ENCODE measurements at places on chromosomes 3 and 15.

DNA sequence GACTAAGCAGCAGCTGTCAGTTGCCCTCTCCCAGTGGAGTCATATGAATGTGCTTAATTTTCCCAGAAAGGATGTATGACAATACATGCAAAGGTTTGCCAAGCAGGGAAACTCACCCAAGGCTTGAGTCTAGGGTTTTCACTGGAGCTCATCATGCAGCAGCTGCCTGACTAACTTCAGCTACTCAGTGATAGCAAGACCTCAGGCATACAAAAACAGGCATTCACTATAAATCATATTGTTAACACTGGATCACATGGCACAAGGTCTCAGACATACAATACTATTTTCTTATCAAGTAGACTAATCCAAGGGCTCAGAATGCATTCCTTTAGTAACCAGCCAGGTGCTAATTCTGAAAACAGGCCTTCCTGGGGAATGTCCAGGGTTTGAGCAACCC lies 85.0 kb upstream of the STAC start:
- H3K27me3 ChIP-seq, result no peaks in the 10 kb centered on the region
- no peaks in the 10 kb centered on the region for H3K36me3 ChIP-seq
- no peaks in the 10 kb centered on the region for H3K4me1 ChIP-seq
- no peak overlapping the region for H3K4me3 ChIP-seq

DNA sequence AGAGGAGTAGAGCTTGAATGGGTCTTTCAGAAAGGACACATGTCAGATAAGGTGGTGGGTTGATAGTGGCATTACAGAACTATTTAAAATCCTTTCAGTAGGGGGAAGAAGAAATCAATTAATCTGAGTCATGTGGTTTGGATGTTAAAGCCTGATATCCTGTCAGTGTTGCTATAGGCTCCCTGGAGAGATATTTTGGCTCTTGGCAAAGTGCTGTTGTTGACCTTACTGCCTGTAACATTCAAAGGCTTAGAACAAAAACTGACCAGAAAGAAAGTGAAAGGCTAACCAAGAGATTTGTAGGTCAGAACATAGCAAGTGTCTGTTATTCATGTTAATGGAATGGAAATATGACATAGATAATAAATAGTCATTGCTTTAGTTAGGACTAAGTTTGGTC lies 552.9 kb downstream of the DIPK2A start:
- DNase-seq, result no peak
- no peaks in the 10 kb centered on the region for H3K36me3 ChIP-seq
- H3K27me3 ChIP-seq, result no peaks in the 10 kb centered on the region
- H3K27ac ChIP-seq, result no peak overlapping the region

DNA sequence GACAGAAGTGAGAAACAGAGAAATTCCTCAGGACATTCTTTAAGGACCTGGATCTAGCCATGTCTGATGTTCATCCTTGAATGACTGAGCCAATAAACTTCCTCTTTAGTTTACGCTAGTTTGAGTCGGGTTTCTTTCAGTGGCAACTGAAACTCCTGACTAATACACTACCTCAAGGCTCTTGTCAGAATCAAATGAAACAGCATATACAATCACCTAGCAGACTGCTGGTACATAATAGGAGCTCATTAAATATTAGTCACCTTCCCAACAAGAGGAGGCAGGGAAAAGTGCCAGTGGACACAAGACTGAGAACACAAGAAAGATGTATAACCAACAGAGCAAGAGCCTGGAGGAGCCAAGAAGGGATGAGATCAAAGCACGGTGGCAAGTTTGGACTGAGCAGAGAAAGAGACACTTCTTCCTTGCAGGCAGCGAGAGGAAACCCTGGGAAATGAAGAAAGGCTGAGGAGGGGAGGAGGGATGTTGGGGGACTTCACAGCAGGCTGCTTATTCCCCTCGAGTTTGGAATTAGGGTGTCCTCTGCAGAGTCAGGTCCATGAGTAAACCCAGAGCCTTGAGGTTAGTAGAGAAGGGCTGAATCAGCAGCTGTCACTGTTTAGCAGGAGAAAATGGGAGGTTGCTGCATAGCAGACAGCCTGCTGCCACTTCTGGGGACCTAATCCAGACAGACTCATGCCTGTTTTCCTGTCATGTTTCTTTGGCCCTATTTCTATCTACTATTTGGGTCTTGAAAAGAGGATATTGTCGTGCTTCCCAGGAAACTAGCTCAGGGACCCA lies 73.3 kb downstream of the MRPL46 start:
- H3K4me1 ChIP-seq, result no peaks in the 10 kb centered on the region
- H3K4me3 ChIP-seq, result no peak overlapping the region
- no peaks in the 10 kb centered on the region for H3K27me3 ChIP-seq
- DNase-seq, result no peak
- H3K27ac ChIP-seq, result no peak overlapping the region
- no peaks in the 10 kb centered on the region for H3K36me3 ChIP-seq

DNA sequence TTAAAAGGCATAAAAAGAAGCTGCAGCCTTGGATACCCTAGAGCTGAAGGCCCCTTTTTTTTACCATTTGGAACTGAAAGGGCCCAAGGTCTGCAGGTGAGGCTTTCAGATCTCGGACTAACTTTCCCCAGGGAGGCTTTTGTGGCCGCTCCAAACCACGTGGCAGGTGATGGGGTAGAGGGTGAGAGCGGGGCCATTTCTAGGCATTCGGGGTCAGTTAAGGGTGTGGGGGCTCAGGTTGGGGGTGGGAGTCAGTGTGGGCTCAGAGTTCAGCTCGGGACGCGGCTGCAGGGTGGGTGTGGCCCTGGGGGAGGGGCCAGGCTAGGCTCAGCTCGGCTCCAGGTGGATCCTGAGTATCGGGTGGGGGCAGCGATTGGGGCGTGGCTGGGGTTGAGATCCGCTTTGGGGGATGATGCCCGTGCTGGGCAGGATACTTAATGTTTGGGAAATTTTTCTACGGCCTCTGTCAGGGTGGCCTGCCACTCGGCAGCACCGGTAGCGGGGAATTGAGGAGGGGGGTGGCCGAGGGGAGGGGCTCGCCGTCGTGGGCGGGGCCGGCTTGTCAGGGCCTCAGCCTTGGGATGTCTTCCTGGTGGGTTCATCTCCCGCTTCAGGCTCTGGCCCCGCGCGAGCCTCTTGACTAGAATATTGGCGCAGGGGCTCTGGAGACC lies 2.5 kb downstream of the KLF13 start:
- peaks cover 12% of the 10 kb centered on the region for H3K36me3 ChIP-seq
- peak overlapping the region; percentile 93 for H3K27ac ChIP-seq
- H3K4me3 ChIP-seq, result peak overlapping the region; percentile 96
- H3K27me3 ChIP-seq, result no peaks in the 10 kb centered on the region
- DNase-seq, result peak; percentile 53

GRCh38 chr3:50121072-50122032 lies 32.6 kb downstream of the RBM5 start:
- no peak overlapping the region for H3K27ac ChIP-seq
- H3K36me3 ChIP-seq, result peaks cover 25% of the 10 kb centered on the region
- peak; percentile 79 for DNase-seq
- no peaks in the 10 kb centered on the region for H3K27me3 ChIP-seq

DNA sequence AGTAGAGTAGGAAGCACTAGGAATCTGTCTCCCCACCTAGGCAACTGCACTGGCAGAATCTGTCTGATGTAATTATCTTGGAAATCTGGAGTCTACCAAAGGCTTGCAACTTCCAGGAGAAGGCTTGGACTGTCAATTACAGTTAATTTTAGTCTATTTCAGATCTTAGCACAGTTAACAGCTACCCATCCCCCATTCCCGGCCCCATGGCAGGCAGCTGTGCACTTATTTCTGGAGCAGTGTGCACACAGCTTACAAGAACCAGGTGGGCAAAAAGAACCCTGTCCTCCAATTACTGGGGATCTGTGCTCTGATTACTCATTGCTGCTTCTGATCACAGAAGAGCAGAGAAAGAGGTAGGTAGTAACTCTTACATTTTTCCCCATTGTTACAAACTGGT lies 12.3 kb upstream of the CDAN1 start:
- H3K4me1 ChIP-seq, result no peaks in the 10 kb centered on the region
- no peak overlapping the region for H3K27ac ChIP-seq
- H3K4me3 ChIP-seq, result no peak overlapping the region
- DNase-seq, result no peak
- no peaks in the 10 kb centered on the region for H3K27me3 ChIP-seq

DNA sequence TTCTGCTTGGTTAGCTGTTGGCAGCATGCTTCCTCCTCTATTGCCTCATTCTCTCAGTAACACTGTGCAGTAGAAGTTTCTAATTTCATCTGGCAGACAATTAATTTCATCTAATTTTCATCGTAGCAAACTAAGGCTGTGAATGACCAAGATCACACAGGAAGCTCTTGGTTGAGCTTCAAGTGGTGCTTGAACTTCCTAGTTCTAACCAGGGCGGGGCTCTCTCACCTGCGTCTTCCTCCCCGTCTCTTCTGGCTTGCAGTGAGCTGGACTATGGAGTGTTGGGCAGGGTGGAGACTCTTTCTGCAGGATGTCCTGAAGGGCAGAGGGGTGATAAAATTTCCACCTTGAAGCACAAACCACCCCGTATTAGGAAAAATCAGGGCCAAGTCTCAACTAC lies 2.0 kb upstream of the IL16 start:
- DNase-seq, result no peak
- no peaks in the 10 kb centered on the region for H3K36me3 ChIP-seq
- peaks cover 15% of the 10 kb centered on the region for H3K27me3 ChIP-seq
- no peaks in the 10 kb centered on the region for H3K4me1 ChIP-seq
- no peak overlapping the region for H3K27ac ChIP-seq

DNA sequence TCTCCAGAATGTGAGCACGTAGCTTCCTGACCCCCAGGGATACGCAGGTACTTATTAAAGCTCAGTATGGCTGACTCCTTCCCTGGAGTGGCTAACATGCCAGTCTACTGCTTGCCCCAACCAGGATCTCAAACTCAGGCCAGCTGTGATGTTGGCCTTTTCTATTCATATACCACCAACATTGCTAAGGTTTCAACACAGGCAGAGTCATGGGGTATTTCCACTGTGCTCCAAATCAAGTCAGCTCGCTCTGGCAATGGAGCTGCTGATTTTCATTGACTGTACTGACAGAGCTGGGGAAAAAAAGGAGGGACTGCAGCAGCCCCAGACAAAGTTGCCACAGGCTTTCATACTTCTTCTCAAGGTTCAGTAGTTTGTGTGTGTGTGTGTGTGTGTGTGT lies 87.0 kb downstream of the CFAP20DC start:
- DNase-seq, result no peak
- no peak overlapping the region for H3K4me3 ChIP-seq

DNA sequence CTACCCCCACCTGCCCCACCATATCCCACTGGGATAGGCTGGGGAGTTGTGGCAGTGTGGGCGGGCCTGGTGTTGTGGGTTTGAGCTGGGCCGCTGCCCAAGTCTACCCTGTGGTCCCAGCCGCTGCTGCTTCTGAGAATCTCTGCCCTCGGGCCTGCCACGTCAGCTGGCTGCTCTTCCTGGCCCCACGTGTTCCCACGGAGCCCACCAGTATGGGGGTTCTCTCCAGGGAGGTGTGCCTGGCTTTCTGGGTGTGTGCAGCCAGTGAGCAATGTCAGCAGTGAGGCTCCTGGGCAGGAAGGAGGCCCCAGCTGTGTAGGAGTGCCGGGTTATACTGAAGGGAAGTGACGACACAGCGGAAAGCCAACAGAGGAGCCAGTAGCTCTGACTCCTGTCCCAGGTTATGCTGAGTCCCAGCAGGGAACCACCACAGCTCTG lies 10.5 kb downstream of the GNAI2 start:
- H3K27me3 ChIP-seq, result no peaks in the 10 kb centered on the region
- DNase-seq, result peak; percentile 84
- H3K27ac ChIP-seq, result peak overlapping the region; percentile 97
- peaks cover 19% of the 10 kb centered on the region for H3K36me3 ChIP-seq

DNA sequence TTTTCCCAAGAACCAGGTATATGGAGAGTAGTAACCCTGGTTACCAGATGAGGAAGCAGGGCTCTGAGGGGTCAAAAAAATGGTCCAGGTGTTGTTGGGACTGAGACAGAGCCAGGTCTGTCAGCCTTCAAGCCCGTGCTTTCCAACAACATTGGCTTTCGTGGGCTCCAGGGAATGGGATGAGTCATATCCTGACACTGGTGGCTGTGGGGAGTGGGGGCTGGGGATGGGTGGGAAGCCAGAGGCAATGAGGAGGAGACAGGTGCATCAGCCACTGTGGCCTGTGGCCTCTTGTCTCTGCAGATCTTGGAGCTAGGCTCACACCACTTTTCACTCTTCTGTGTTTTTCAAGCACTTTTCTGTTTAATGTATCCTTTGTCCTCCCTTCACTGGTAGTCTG lies 38.2 kb downstream of the CORO2B start:
- H3K4me1 ChIP-seq, result peaks cover 3% of the 10 kb centered on the region
- no peaks in the 10 kb centered on the region for H3K36me3 ChIP-seq
- H3K27me3 ChIP-seq, result no peaks in the 10 kb centered on the region
- no peak overlapping the region for H3K27ac ChIP-seq

- DNase-seq, result no peak
- H3K27ac ChIP-seq, result no peak overlapping the region
- H3K4me1 ChIP-seq, result no peaks in the 10 kb centered on the region
- H3K4me3 ChIP-seq, result no peak overlapping the region
- H3K36me3 ChIP-seq, result no peaks in the 10 kb centered on the region
Observed at GRCh38 chr3:105139881-105140560, 226.7 kb upstream of the ALCAM start.

DNA sequence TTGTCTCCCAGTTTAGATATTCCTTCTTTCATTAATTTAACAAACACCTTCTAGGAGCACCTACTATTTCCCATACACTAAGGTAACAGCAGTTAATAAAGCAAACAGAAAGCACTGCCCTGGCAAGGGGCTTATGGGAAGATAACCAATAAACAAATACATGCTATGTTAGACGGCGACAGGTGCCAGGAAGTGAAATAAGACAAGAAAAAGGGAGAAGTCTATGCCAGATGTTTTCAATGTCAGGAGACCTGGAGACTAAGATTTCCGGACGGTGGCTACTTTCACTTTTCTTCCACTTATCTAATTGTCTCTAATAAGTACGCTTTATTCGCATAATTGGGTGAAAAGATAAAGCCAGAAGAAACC lies 32.5 kb upstream of the ZNF445 start:
- peak overlapping the region; percentile 91 for H3K27ac ChIP-seq
- peaks cover 22% of the 10 kb centered on the region for H3K36me3 ChIP-seq
- H3K4me3 ChIP-seq, result peak overlapping the region; percentile 88
- H3K27me3 ChIP-seq, result no peaks in the 10 kb centered on the region
- no peak for DNase-seq
- peaks cover 36% of the 10 kb centered on the region for H3K4me1 ChIP-seq

DNA sequence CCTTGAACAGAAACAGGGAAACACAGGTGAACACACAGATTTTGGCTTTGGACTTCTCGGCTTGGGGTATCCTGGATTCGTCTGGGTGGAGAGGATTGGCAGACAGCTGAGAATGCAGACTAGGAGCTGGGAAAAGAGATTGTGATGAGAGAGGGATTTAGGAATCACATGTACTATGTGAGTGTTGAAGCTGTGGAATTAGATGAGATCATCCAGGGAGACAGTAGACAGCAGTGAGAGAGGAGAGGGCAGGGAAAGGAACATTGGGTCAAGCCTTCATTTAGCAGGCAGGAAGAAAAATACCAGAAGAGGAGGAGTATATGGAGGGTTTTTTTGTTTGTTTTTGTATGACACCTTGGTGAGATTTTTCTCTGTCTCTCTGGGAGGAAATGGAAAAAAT lies 262.1 kb upstream of the TBL1XR1 start:
- no peaks in the 10 kb centered on the region for H3K27me3 ChIP-seq
- no peak overlapping the region for H3K27ac ChIP-seq
- no peaks in the 10 kb centered on the region for H3K36me3 ChIP-seq
- H3K4me1 ChIP-seq, result no peaks in the 10 kb centered on the region
